Muscle of leg (tissue), 16 donors: ENCODE measurements at places on chromosomes 2 and 18.
A peak's percentile ranks its signal among the peaks of the same experiment; 100 is the strongest.

DNA sequence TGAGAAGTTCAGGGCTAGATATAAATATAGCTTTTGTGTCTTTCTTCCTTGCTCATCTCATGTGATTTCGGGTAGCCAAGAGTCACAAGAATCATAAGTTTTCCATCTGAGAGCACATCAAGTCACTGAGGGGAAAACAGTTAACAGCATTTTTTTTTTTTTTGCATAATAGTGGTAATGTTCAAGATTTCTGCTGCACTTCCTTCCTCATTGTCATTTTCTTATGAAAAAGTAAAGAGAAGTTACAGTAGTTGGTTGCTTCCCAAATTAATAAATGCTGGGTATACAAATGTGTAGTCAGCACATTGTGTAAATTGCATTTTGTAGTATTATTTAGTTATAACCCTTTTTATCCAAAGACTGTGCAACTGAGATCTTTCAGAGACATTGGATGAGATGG, 93.6 kb downstream of the ZEB2 start:
- peaks cover 25% of the 10 kb centered on the region for H3K36me3 ChIP-seq
- no peaks in the 10 kb centered on the region for H3K27me3 ChIP-seq
- DNase-seq: peak; percentile 64
- H3K4me1 ChIP-seq: peaks cover 11% of the 10 kb centered on the region
- H3K27ac ChIP-seq: no peak overlapping the region

DNA sequence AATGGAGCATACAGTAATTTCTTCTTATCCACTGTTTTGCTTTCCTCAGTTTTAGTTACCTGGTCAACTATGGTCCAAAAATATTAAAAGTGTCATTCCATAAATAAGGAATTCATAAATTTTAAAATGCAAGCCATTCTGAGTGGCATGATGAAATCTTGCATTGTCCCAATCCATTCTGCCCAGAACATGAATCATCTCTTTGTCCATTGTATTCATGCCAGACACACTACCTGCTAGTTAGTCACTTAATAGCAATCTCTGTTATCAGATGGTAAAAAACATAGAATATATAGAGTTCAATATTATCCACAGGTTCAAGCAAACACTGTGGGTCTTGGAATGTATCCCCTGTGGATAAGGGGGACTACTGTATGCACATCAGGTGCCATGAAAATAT, 872.2 kb upstream of the NXPH2 start:
- H3K27me3 ChIP-seq: no peaks in the 10 kb centered on the region
- no peak for DNase-seq
- no peaks in the 10 kb centered on the region for H3K36me3 ChIP-seq
- H3K4me1 ChIP-seq: no peaks in the 10 kb centered on the region
- H3K27ac ChIP-seq: no peak overlapping the region

DNA sequence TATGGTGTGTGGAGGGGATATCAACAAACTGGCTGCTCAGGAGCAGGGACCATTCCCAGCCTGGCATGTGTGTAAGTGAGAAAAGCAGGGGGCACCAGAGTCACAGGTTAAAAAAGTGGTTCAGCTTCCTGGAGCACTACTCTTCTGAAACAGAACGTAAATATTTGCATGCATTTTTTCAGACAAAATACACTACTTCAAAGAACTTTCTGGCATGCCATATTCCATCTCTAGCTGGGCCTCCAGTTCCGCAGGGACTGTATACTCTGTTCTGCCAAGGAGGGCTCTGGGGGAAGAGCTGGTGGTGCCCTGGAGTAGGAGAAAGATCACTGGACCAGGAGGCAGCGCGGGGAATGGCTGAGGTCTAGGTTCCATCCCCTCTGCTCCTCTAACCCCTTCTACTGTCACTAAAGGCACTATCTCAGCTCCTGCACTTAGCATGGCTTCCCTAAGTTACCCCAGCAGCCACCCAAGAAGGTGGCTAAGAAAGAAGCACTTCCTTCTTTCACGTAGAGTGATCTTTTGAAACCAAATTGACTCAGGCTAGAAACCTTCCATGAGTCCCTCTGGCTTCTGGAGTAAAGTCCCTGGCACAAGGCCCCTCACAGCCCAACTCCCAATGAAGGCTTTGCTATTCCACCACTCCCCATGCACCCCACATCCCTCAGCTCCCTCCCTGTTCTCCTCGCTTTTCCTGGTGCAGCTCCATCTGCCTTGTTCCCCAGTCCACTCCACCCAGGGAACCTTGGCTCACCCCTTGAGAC, 57.6 kb upstream of the CABLES1 start:
- H3K27me3 ChIP-seq: no peaks in the 10 kb centered on the region
- no peaks in the 10 kb centered on the region for H3K36me3 ChIP-seq
- peak; percentile 40 for DNase-seq
- no peak overlapping the region for H3K27ac ChIP-seq
- H3K4me1 ChIP-seq: peaks cover 3% of the 10 kb centered on the region

DNA sequence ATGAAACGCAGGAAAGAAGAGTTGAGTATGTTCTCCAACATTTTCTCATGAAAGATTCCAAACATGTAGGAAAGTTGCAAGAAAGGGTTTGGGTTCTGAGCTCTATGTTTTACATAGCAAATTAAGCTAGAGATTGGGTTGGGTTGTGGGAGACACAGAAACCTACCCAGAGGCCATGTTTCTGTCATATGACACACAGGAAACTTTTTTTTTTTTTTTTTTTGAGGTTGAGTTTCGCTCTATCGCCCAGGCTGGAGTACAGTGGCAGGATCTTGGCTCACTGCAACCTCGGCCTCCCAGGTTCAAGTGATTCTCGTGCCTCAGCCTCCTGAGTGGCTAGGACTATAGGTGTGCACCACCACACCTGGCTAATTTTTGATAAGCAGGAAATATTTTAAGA, 57.6 kb downstream of the DOCK10 start:
- peak overlapping the region; percentile 95 for H3K27ac ChIP-seq
- H3K27me3 ChIP-seq: no peaks in the 10 kb centered on the region
- H3K4me1 ChIP-seq: peaks cover 16% of the 10 kb centered on the region
- no peak for DNase-seq
- no peaks in the 10 kb centered on the region for H3K36me3 ChIP-seq
- H3K4me3 ChIP-seq: no peak overlapping the region

GRCh38 chr2:143282684-143283083, 153.5 kb downstream of the ARHGAP15 start:
- no peak overlapping the region for H3K4me3 ChIP-seq
- no peak for DNase-seq
- no peak overlapping the region for H3K27ac ChIP-seq

DNA sequence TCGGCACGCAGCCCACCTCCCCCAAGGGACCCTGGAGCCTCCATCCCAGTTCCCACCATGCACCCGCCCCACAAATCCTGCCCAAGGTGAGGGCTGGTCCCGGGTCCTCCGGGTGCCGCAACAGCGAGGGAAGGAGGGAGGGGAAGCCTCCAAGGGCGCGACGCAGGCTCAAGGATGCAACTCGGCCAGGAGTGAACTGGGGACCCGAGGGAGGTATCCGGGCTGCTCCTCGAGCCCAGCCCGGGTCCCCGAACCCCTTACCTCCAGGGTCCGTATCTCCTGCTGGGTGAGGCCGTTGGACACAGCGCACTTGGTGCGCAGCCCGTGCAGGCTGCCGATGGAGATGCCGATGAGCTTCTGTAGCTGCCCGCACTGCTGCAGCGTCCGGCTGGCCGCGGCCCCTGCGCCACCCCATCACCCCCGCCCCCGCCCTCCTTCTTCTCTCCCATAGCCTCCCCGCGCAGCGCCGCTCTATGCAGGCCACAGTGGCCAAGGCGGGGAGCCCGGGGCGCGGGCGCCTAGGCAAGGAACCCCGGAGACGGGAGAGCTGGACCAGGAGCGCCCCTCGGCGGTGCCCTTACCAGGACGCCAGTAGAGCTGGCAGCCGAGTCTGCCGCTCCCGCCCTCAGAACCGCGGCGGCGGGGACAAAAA, 124.1 kb downstream of the ANKRD30BL start:
- peaks cover 2% of the 10 kb centered on the region for H3K4me1 ChIP-seq
- DNase-seq: peak; percentile 4
- H3K4me3 ChIP-seq: peak overlapping the region; percentile 38
- H3K27me3 ChIP-seq: peaks cover 17% of the 10 kb centered on the region
- H3K27ac ChIP-seq: no peak overlapping the region

GRCh38 chr18:26579941-26580618, 31.7 kb upstream of the KCTD1 start:
- H3K36me3 ChIP-seq: no peaks in the 10 kb centered on the region
- no peak overlapping the region for H3K4me3 ChIP-seq
- H3K27me3 ChIP-seq: peaks cover 6% of the 10 kb centered on the region
- DNase-seq: no peak
- peaks cover 5% of the 10 kb centered on the region for H3K4me1 ChIP-seq
- no peak overlapping the region for H3K27ac ChIP-seq

- H3K4me3 ChIP-seq: no peak overlapping the region
- H3K27ac ChIP-seq: no peak overlapping the region
- peak; percentile 72 for DNase-seq
- H3K4me1 ChIP-seq: peaks cover 9% of the 10 kb centered on the region
- H3K27me3 ChIP-seq: peaks cover 3% of the 10 kb centered on the region
- H3K36me3 ChIP-seq: no peaks in the 10 kb centered on the region
These were observed 45.3 kb downstream of the ACOXL start for GRCh38 chr2:110777531-110778311.

GRCh38 chr2:230928701-230929380, 3.8 kb upstream of the GPR55 start:
- no peak overlapping the region for H3K4me3 ChIP-seq
- no peak overlapping the region for H3K27ac ChIP-seq
- no peak for DNase-seq
- H3K4me1 ChIP-seq: peaks cover 14% of the 10 kb centered on the region
- no peaks in the 10 kb centered on the region for H3K36me3 ChIP-seq

- H3K4me3 ChIP-seq: no peak overlapping the region
- peaks cover 30% of the 10 kb centered on the region for H3K4me1 ChIP-seq
- no peak overlapping the region for H3K27ac ChIP-seq
- no peak for DNase-seq
These were observed 95.3 kb upstream of the RMDN2 start for GRCh38 chr2:37829616-37830395.

DNA sequence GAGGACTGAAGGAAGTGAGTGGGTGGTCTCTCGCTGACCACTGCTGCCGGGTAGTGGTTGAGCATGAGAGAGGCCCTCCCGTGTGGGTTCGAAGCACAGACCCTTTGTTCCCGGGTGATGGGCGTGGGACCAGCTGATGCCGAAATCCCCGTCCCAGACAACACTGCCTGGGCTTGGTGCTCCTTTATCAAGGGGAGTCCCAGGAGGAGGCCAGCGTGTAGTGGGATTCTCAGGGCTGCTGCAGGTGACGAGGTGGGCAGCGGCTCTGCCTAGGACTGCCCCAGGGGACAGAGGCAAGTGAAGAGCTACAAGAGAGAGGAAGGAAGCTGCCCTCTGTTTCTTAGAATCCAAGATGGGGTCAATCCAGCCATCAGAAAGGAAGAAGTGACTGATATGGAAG, 251.3 kb upstream of the PXDN start:
- H3K27ac ChIP-seq: no peak overlapping the region
- no peaks in the 10 kb centered on the region for H3K36me3 ChIP-seq
- DNase-seq: no peak
- peaks cover 4% of the 10 kb centered on the region for H3K27me3 ChIP-seq
- H3K4me3 ChIP-seq: no peak overlapping the region

DNA sequence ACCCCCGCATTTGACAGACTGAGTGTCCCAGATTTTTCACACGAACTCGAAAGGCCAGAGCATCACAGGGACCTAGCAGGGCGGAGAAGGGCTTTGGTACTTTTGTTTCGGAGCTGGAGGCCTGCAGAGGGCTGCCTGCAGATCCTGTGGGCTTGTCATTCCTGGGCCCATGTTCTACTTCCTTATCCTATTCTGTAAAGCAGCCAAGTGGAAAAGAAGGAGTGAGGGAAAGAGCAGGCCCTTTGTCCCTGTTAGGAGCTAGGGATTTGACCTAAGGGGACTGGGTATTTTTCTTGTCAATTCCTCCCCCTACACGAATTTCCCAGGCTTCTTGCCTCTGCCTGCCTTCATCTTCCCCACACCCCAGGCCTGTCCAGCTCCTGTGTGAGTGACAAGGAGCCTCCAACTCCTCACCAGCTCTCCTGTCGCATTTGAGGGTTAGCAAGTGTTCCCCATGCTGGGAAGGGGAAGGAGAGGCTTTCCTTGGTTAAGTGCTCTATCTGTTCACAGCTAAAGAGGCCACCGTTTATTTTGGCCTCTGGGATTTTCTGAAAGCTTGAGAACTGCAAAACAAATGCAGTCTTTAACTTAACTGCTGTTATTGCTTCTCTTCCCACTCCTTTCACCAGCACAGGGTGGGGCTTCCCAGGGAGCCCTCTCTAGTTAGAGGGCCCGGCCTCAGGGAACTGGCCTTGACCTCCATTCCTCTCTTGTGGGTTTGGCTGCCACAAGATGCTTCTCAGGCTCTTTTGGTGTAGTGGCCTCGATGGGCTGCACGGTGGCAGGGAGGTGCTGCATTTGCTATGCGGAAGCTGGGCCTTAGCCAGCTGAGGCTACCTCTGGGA, 61.2 kb downstream of the SGPP2 start:
- H3K27me3 ChIP-seq: peaks cover 10% of the 10 kb centered on the region
- H3K4me1 ChIP-seq: no peaks in the 10 kb centered on the region
- no peak for DNase-seq
- no peak overlapping the region for H3K27ac ChIP-seq
- H3K4me3 ChIP-seq: no peak overlapping the region

- no peak overlapping the region for H3K4me3 ChIP-seq
- peaks cover 2% of the 10 kb centered on the region for H3K27me3 ChIP-seq
- H3K4me1 ChIP-seq: peaks cover 7% of the 10 kb centered on the region
These were observed 123.1 kb upstream of the DLX2 start for GRCh38 chr2:172225786-172226185.

DNA sequence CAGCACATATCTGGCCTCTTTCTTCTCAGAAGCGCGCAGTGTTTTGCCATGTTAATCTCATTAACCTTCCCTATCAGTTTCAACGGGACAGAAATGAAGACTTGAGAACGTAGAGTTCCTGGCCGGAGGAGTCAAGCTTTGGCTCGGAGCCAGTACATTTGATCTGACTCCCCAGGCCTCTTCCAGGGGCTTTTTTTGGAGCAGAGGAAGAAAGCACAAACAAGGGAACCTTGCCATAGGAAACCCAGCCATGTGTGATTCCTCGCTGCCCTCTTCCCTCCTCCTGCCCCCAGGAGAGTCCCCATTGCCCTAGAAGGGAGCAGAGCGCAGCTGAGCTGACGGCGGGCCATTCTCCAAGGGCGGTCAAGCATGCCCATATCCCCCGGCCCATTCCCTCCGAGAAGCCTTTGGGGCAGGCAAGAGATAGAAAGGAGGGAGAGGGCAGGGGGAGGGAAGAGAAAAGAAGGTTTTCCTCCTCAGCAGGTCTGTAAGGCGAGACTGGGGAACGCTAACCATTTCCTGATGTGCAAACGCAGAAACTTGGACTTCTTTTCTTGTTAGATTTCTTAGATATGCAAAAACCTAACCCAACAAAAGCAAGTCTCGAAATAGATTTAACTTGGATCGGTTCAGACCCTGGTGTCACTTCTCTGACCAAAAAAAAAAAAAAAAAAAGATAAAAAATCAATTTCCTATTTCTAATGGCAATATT, 63.7 kb upstream of the POU3F3 start:
- H3K4me3 ChIP-seq: no peak overlapping the region
- peak; percentile 58 for DNase-seq
- H3K4me1 ChIP-seq: peaks cover 5% of the 10 kb centered on the region

DNA sequence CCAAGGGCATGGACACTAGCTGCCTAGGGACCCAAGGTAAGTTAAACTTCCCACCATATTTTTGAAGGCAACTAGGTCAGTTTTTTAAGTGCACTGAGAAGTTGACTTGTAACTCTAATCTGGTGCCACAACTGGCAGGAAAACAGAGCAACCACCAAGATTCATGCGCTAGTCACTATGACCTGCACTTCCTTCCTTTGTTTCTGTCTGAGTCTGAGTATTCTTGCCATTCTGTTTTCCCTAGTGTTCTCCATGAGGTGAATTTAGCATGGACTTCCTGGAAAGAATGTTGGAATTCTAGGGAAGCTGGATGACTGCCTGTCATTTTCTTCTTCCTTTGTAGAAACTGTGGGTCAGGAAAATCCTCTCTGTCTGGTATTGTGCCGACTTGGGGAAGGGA, 249.0 kb downstream of the GALNT13 start:
- no peaks in the 10 kb centered on the region for H3K4me1 ChIP-seq
- no peak overlapping the region for H3K4me3 ChIP-seq
- no peak for DNase-seq
